NCI-H1092 treated with DMSO at 0.1 percent for 48 hours (cell line): ENCODE measurements at places on chromosomes 5 and 9.

- no peak for DNase-seq
These were observed 97.7 kb downstream of the MAP1B start for GRCh38 chr5:72204946-72205345.

DNA sequence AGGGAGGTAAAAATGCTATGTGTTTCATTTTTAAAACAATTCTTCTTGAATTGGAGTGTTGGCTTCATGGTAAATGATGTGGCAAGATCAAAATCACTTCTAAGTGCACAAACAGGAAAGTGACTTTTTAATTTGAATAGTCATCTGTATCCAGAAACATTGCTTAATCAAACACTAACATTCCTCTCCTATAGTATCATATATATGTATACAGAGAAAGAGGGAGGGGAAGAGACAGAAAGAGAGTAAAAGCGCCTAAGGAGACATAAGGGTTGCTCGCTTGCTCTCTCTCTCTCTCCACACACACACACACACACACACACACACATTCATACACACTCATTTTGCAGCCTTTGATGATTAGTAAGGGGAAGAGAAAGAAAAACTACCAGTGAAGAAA, 95.4 kb upstream of the PRDM9 start:
- no peak for DNase-seq

DNA sequence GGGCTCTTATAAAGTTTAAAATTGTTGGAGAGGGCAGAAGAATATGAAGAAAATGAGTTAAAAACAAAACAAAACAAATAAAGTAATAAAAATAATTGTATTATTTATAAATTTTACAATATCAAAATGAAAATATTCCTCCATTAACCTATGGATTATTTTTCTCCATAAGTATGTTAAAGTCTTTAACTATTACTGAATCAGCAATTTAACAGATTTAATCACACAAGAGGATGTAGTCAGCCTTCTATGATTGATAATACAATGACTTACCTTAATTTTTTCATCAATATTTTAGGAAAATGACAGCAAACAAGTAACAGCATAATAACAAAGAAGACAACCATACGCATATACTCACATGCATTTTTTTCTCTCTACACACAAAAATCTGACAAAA, 1195.3 kb upstream of the NUDT12 start:
- no peak for DNase-seq

GRCh38 chr9:38347946-38348345, 44.6 kb upstream of the ALDH1B1 start:
- no peak for DNase-seq

DNA sequence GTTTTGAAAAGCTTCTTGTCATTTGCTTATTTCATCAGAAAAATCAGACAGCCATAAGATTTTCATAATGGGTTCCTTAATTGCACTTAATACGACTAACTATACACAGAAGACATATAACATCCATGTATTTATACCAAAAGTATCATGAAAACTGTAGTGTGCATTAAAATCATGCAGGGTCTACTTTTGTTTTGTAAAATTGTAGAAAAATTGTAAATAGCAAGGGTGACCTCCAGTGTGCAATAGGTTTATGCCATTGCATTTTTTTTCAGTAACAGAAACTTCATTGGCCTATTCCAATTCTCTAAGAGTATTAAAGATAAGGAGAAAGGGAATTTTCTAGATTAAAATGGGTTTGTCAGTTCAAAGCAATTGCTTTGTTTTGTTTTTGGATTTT, 307.6 kb downstream of the KIAA0825 start:
- no peak for DNase-seq

- no peak for DNase-seq
These were observed 7.2 kb downstream of the ZNF354B start for GRCh38 chr5:178866946-178867345.

DNA sequence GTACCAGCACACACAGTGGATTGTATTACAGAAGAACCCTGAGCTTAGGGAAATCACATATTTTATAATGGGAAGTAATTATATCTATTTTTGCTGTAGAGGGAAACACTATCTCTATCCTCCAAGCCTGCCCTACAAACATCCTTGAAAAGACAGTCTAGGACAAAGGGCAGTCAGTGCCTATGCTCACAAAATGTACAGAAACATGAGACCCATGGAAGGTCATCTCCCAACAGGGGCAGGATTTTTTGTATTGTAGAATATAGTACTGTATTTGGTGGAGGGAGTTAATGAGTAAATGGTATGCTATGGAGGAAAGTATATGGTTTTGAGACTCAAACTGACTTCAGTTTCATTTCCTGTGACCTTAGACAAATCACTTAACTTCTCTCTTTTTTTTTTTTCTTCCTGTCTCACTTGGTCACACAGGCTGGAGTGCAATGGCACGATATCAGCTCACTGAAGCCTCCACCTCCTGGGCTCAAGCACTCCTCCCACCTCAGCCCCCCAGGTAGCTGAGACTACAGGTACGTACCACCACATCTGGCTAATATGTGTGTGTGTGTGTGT, 5.8 kb upstream of the RAB14 start:
- DNase-seq, result no peak

DNA sequence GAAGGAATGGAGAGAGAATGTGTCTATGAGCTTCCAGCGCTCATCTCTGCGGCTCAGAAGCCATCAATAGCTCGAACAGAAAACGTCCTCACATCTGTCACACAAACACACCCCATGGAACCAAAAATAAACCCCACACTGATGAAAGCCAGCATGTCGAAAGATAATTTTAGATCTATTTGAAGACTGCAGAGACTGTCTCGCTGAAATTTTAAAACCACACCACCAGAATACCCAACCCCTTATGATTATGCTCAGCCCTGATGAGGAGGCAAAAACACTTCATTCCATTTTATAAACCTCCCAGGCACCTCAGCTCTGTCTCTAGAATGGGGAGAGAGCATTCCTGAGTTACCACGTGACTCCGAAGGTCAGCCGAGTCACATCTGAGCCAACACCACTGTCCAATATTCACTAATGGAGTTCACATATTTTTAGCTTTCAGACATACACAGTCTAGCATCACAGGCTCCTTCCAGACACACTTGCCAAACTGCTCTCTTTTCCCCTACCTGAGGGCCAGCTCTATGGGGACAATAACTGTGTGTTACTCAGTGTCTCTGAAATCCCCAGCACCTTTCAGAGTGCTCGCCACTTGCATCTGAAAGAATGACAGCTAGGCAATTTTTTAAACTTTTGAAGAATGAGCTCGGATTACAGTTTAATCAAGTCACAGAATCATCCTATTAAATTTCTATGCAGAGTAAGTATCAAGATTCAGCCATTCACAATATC, 63.2 kb downstream of the SERINC5 start:
- no peak for DNase-seq

GRCh38 chr9:13069498-13069897, 210.0 kb downstream of the MPDZ start:
- peak; percentile 52 for DNase-seq

DNA sequence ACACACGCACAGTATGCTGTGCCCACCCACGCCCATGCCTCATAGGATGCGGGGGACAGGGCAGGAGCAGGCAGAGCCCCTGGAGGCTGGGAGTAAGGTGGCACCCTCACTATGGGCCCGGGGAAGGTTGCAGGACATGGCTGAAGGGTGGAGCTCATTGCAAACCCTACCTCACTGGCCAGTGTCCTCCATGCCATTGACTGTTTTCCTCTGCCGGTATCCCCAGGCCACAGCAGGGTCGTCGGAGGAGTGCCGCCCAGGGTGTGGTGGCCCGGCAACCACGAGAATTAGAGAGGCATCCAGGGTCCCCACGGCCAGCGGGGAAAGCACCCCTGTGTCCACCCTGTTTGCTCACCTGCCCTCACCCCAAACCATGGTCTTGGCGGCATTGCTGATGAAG, 59.7 kb upstream of the FCN2 start:
- no peak for DNase-seq

GRCh38 chr5:108521011-108521700, 139.3 kb upstream of the FBXL17 start:
- DNase-seq, result no peak
